ENCODE measurements at places on chromosomes 11 and 22.

GRCh38 chr22:32473388-32473952, 1.1 kb upstream of the FBXO7 start:
- DNase-seq: no peak

DNA sequence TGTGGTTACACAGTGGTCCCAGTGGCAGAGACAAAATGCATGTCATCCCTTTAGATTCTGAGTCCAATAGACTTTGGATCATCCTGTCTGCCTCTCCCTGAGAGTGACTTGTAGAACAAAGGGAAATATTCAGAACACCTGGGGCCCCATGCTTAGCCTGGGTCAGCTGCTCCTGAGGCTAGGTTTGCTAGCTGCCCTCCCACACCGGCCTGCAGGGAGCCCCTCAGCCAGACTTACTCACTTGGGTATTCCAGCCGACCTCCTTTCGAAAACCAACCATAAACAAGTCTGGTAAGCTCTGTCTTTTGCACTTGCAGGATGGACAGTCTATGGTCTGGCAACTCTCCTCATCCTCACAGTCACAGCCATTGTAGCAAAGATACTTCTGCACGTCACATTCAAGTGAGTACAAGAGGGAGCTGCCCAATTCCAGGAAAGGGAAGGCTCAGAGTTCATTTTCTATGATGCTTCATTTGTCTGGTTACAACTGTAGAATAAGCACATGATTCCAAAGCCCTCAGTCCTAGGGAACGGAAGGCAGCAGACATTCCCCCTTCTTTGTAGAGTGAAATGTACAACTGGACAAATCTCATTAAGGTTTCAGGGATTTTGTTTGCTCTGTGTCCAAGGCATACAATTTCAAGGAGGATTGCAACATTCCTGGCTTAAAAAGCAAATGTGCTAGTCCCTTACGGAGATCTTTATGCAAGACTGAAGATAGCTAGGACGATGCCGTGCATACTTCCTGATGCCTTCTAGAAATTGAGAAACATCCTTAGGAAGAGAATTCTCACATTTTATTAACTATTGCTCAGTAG, 65.5 kb upstream of the EMID1 start:
- no peak for DNase-seq

DNA sequence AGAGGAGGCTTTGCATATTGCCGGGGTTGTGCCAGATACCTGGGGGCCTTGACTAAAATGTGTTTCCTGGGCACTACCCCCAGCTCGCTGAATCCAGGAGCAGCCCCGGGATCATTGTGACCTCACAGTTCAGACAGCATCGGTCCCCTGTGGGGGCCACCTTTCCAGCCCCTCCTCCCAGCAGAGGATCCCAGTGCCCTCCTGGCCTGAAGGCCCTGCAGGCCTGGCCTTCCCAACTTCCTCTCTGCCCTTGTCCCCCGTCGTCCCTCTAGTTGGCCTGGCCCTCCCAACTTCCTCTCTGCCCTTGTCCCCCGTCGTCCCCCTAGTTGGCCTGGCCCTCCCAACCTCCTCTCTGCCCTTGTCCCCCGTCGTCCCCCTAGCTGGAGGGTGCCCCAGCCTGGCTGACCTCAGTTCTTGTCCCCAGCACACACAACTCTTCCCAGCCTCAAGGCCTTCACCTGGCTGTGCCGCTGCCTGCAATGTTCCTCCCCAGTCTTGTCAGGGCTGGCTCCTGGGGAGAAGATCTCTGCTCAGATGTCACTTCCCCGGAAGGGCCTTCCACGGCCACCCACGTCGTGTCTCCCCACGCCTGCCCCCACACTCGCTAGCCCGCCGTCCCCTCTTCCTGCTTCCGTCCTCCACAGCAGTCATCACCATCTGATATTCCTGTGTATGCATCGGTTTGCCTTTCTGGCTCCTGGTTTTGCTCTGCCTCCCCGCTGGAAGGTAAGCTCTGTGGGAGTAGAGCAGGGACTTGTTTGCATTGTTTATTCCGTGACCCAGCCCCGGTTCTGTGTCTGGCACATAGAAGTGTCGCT, 12.6 kb upstream of the ANO1 start:
- no peak for DNase-seq

DNA sequence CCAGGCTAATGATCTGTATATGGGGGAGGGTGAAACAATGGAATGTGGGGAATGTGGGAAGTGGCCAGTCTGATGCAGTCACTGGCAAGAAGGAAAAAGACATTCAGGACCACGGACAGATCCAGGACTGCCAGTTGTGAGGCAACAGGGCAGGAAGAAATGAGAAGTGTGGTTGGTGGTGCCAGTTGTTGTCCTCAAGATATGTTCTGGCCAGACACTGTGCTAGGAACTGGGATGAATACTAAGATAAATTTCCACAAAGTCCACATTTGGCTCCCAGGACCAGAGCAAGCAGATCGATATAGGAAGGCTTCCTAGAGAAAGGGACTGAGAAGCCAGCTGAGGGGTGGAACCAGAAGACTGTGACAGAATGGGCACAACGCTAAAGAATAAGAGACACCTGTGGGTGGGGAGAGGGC, 6.8 kb upstream of the TPBGL start:
- DNase-seq: no peak

DNA sequence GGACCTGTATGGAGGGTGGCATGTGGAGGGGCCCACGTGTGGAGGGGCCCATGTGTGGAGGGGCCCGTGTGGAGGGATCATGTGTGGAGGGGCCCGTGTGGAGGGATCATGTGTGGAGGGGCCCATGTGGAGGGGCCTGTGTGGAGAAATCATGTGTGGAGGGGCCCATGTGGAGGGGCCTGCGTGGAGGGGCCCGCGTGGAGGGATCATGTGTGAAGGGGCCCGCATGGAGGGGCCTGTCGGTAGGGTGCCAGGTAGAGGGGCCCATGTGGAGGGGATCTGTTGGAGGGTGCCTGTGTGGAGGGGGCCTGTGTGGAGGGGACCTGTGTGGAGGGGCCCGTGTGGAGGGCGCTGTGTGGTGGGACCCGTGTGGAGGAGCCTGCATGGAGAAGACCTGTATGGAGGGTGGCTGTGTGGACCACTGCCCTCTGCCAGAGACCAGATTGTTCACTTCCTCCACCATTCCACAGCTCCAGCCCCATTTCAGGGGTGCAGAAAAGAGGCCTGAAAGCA, 47.0 kb downstream of the IGLL5 start:
- no peak for DNase-seq

DNA sequence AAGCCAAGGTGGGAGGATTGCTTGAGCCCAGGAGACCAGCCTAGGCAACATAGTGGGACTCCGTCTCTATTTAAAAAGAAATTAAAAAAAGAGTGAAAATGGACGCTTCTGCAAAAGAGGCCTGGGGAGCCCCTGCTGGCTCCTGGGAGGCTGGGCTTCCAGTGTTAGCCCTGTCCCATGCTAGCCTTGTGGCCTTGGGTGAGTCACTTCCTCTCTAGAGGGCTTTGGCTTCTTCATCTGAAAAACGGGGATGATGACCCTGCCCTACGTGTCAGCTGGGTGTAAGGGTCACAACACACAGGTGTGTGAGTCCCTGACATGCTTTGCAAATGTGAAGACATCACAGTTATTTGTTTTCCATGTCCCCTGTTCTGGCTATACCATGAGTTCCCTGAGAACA, 32.8 kb downstream of the FAM227A start:
- DNase-seq: no peak

DNA sequence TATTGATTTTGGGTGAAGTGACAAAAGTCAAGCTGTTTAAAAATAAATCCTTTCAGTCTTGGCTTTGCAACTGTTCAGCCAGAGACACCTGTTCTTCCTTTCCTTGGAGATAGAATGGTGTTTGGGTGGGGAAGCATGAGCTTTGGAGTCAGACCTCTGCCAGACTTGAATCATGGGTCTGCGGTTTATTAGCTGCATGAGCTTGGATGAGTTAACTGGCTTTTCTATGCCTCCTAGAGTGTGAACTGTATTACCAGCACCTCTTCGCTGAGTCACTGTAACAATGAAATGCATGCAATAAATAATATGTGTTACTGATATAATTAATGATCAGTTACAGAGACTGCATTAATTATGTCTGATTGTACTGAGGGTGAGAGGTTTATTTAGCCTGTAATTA, 13.5 kb upstream of the MYEOV start:
- no peak for DNase-seq

DNA sequence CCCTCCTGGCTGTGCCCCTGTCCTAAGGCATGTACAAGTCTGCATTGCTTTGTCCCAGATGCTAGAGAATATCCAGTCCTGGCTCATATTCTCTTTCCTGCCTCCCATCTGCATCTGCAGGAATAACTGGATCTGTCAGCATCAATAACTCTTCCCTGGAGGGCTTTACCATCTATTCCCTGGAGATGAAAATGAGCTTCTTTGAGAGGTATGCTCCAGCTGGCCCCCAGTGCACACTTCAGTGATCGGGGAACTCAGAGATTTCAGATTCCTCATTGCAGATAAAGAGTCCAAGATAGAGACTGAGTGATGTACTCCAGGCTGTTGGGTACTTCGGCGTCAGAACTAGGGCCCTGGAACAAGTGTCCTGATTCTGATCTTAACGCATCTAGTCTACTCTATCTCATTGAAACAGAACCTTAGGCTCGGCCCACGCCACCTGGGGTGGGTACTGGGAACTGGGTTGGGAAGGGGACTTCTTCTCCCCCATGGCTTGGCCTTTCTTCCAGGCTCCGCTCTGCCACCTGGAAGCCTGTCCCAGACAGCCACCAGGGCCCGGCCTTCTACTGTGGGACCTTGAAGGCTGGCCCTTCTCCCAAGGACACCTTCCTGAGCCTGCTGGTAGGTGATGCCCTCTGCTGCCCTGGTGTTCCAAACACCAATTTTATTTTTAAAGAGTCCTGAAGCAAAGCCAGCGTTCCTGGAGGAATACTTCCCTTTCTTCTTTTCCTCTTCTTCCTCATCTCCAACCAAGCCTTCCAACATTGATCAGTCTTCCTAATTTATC, 17.8 kb upstream of the GLB1L2 start:
- DNase-seq: no peak

DNA sequence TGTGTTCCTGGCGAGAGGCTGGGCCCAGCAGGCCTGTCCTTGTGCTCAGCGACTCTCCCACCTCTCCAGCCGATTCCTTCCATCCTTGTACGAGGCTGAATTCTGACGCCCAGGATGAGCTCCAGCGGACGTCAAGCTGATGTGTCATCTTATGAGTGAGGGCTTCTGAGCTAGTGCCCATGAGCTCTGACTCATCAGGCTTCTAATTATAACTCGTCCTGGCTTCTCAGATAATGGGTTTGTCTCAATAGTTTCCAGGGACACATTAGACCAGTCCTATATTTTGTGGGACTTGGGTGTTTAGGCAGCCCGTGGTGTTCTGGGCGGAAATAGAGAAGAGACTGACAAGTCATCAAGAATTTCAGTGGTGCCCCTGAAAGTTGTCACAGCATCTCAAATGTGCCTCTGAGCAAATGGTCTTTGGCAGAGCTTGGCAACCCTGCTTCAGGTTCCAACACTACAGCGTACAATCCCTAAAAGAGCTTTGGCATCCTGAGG, 108.2 kb upstream of the CD44 start:
- DNase-seq: peak; percentile 61

- DNase-seq: no peak
Measured at GRCh38 chr11:26995701-26996460, 2.0 kb downstream of the FIBIN start.

DNA sequence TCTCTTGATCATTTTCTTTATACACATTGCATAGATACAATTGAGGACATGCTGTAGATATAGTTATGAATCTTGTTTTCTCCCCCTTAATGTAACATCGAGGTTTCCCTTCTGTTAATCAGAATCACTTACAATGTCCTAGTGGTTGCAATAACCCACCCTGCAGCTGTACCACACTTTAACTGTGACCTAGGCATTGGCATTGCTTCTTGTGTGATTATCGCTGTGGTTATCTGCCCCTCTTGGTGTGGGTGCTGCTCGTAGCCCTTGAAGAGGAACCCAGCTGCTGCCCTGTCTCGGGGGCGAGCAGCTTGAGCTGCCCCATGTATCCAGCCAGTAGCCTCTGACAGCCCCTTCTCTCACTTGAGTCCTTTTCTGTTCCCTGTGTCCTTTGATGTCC, 1.5 kb downstream of the DGAT2 start:
- DNase-seq: no peak

DNA sequence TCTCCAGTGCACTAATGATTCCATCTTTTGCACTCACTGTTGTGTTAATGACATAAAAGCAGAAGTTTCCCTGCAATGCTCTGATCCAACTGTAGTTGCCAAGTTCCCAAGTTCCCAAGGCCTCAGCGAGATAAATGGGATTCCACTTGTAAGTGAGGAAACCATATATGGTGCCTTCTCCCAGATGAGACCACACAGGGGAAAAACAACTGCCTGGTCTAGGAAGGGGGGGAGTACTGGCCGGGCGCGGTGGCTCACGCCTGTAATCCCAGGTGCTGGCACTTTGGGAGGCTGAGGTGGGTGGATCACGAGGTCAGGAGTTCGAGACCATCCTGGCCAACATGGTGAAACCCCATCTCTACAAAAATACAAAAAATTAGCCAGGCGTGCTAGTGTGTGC, 23.3 kb upstream of the RELA start:
- no peak for DNase-seq

DNA sequence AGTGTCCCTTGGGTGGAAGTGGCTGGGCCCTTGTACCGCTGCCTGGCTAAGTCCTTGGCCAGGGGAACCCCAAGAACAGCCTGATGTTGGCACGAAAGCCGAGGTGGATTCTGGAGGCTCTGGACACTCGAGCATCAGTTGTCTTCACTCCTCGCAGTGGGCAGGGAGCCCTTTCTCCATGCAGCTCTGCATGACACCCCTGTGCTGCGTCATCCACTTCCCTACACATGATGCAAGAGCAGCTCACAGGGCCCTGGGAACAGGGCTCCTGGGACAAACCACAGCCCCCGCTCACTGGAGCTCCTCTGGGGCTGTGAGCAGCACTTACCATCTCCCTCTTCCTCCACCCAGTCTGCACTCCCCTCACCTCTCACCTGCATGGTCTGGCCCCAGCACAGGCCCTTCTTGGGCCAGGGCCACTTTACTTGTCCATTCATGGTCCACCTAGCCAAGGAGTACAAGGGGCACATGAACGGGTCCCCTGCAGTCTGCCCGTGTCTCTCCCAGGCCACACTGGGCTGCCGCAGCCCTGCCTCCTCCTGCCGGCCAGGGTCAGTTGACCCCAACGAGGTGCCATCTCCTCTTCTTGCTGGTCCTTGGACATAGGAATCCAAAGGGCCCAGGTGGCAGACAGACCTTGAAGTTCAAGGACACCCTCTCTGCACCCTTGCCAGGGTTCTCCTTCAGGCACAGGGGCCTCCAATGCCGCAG, 66.5 kb downstream of the IGF2 start:
- no peak for DNase-seq

DNA sequence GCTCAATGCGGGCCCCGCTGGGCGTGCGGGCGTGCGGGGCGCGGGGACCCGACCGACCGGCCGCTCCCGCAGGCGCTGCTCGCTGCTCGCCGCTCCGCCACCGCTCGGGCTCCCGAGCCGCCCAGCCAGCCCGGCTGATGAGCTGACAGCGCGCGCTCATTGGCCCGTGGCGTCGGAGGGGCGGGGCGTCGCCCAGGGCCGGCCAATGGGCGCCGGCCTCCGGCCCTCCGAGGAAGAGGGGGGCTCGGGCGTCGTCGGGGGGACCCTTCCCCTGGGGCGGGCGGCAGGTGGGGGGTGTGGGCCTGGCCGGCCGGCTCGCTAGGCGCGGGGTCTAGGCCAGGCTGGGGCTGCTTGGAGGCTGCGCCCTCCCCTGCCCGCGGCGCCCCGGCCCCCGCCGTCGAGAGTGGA, at the start of gene SCUBE1:
TSS of gene SCUBE1 (minus strand) at position 111 of the 408 bp plus-strand sequence. CDS start 111 bp downstream, outside the sequence.
- no peak for DNase-seq

Data from brain pericyte (primary cell).